ENCODE measurements at places on chromosomes 7 and 10.

DNA sequence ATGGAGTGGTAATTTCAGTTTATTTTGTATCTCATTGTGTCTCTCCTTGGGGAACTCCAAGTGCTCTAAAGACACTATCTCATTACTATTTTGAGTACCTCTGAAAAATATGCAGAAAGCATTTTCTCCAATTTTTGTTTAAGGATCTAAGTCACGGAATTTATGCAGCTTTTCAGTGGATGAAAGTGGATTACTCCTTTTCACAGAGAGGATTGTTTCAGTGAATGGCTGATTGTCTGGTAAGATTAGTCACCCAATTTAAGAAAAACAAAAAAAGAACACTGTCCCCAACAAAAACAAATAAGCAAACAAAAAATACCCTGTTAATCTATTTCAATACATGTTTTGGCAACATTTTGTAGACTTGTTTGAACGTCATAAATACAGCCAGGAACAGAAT lies 338.3 kb upstream of the TEX47 start:
- DNase-seq = no peak

DNA sequence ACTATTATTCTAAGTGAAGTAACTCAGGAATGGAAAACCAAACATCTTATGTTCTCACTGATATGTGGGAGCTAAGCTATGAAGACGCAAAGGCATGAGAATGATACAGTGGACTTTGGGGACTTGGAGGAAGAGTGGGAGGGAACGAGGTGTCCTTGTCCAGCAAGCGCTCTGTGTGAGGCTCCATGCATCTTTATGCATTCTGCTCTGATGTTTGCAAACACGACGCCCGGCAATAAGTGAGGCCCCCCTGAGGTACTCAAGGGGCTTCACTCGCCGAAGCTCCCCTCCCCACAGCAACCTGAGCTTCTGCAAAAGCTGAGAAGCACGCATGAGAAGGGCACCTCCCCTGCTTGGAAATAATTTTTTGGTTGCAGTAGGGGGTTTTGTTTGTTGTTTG lies 103.3 kb downstream of the LHPP start:
- DNase-seq = no peak

DNA sequence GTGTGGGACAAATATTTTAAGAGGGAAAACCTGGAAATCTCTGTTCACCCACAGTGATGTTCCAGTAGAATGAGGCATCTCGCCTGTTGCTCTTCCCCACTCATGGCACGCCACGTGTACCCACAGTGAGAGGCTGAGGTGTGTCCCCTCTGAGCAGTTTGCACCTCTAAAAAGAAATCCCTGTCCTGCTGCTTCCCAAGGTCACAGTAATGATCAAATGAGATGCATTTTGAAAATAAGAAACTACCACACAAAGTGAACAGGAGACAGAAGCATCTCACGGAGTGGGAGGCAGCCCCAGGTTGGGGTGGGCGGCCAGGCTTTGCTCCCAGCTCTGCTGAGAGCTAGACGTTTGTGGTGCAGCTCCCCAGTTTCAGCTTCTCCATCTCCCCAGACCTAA lies 12.4 kb upstream of the ZNF777 start:
- DNase-seq = no peak

DNA sequence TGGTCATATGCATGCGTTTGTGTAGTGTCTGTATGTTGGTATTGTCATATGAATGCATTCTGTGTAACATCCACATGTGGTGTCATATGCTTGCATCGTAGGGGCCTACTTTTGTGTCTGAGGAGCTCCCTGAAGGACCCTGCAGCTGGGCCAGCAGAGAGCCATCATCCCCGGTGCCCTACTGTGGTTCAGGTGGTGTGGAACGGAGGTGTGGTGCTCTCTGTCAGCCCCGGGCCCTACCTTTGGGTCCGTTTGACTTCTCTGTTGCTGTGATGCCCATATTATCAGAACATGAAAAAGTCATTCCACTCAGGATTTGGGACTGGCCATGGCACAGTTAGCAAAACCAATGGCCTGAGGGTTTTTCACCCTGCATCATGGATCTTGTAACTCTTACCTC lies 217.9 kb downstream of the ADARB2 start:
- DNase-seq = no peak

DNA sequence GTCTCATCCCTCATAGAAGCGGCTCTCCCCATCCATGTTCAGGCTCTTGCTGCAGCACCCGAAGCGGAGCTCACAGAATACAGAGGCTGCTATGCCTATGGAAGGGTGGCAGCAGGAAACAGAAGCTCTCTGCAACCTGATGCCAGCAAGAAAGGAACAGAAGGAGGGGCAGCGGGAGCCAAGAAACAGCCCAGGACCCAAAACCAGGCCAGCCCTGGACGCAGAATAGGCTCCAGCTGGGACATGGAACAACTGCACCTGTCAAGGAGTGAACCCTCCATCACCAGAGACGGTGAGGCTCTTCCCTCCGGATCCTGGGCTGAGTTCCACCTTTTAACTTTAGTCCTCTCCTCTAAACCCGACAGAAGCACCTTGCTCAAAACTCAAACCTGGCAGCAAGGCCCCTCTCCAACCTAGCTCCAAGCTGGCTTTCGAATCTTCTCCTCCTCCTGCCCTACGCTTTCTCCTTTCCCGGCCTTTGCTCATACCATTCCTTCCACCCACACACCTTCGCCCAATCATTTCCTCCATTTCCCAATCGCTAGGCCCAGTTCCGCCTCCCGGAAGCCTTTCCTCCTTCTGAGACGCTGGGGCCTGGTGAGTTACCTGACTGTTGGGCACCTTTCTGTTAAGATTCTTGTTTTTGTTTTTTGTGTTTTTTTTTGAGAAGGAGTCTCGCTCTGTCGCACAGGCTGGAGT lies 122.8 kb upstream of the ZNF92 start:
- no peak for DNase-seq

Data from stimulated activated naive CD8-positive, alpha-beta T cell treated with anti-CD3 and anti-CD28 coated beads, Interleukin-15, Interleukin-2, amounts not matched to agents 100 U/mL and 50 U/mL, for 24 hours (primary cell).